Renal cortical epithelial cell (primary cell): ENCODE measurements at places on chromosomes 2 and 18.

DNA sequence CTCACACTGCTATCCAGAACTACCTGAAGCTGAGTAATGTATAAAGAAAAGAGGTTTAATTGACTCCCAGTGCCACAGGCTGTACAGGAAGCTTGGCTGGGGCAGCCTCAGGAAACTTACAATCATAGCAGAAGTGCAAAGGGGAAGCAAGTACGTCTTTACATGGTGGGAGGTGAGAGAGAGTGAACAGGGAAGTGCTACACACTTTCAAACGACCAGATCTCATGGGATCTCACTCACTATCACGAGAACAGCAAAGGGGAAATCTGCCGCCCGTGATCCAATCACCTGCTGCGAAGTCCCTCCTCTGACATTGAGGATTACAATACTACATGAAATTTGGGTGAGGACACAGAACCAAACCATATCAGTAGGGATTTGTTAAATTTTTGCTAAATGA lies 150.4 kb upstream of the NXPH2 start:
- no peak for DNase-seq

DNA sequence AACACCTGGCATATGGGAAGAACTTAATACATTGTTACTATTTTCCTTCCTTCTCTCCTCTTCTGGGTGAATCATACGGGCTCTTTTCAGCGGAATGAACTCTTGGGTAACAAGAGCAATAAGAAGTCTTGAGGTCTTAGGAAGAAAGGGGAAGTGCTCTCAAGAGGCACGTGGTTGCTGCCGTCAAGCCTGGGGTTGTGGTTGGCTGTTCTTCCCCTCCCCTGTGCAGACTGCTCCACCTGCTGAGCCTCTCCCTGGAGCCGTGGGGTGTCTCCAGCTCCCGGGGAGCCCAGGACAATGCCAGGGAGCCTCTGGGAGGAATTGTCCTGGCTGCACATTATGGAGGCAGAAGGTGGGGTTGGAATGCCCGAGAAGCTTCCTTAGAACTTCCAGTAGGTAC lies 19.4 kb downstream of the TOGARAM2 start:
- no peak for DNase-seq

DNA sequence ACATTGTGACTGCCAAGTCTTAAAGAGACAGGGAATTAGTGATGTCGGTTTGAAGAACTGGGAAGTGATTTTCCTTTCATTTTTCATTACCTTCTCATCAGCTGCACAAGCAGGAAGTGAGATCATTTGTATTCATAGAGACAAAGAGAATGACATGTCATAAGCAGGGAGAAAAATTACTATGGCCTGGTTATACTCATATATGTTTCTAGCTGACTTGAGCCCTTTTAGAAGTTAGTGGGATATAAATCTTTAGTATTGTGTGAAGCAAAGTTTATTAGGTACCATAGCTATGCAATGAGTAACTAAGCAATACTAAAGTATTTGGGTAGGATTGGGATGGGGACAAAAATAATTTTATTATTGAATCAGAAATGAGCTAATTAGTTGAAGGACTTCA lies 284.1 kb downstream of the PID1 start:
- no peak for DNase-seq

DNA sequence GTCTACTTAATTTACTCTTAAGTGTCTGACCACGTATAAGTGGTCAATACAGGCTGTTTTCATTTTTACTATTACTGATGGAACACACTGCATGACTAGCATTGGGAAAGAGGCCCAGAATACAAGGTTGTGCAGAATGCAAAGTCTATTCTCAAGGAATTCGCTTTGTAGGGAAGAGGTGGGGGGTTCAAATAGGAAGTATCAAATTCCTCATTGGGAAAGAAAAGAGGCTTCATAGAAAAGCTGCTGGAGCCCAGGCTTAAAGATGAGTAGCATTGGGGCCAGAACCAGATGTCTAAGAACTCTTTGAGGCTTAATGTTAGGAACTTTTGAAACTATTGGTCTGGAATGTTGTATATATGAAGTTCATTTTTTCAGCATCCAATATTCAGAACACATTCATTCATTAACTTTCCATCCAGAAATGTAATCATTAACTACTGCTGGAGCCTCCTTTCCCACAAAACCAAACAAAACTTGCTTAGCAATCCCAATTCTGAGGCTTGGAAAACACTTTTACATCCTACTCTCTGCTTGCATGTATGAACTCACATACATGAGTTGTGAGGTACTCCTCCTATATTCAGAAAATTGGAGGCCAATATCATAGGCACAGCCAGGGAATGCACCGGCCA lies 994 bp upstream of the LRATD1 start:
- peak; percentile 60 for DNase-seq

GRCh38 chr2:88161446-88162244 lies 8.5 kb upstream of the THNSL2 start:
- DNase-seq: no peak

DNA sequence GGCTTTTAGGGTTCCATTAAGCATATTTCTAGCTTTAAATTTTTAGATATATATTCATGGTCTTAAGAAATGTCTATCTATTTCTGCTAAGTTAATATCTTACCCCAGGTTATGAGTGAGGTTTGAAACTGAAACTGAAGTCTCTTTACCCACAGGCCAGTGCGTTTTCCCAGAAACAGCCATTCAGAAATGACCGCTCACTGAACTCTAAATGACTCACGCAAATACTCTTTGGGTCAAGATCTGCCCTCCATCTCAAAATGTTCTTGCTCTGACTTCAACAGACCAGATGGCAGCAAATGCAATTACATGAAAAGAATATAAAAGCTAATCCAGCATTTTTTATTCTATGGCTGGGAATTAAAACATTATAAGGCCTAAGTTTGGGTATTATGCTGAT lies 315.2 kb downstream of the TDRD15 start:
- DNase-seq: peak; percentile 61

GRCh38 chr2:204225671-204226073 lies 289.1 kb downstream of the ICOS start:
- no peak for DNase-seq

DNA sequence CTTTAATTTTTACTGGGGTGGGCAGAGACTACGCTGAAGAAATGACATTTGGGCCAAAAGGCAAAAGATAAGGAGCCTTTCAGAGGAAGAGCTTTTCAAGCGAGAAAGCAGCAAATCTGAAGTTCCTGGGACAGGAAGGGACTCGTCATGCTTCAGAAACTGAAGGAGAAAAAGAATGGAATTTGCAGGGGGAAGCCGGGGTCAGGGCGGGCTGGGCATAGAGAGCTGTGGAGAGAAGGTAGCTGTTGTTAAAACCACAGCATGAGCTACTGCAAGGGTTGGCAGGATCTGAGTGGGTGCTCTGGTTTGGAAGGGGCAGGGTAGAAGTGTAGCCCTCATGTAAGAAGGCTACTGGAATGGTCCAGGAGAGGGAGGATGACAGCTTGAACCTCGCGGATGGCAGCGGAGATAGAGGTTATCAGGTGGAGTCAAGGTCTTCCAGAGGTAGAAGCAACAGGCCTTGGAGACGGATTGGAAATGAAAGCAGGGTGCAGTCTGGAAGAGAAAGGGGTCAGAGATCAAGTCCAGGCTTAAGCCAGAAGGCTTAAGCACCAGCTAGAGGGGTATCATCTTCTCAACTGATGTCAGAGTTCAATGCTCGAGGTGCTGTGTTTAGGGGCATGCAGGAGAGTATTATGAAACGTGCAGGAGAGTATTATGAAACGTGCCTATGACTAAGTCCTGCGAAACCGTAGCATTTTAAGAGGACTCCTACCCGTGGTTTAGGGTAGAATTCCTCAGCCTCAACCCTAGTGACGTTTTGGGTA lies 18.9 kb downstream of the ATP8B1 start:
- peak; percentile 83 for DNase-seq

GRCh38 chr2:176078541-176079284 lies 5.0 kb downstream of the EVX2 start:
- DNase-seq: no peak

DNA sequence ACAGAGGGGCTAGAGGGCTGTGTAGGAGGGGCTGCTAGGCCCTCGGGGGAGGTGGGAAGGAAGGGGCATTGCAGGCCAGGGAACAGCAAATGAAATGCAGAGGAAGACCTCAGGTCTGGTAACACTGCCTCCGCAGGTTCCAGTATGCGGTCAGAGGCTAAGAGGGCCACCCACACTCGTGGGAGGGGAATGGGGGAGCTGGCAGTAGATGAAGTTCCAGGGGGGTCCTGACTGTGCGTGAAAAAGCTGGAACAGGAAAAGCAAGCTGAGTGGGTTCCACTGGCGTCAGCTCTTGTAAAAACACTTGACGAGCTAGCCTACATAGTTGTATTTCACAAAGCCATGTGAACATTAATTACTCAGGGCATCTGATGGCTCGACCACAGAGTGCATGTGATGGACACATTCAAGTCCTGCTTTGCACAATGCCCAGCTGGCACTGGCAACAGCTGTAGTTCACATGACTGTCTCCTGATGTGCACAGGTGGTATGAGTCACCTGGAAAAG lies 29.0 kb upstream of the PTPN4 start:
- DNase-seq: peak; percentile 85

GRCh38 chr2:77484026-77484425 lies 38.1 kb downstream of the LRRTM4 start:
- DNase-seq: peak; percentile 0

DNA sequence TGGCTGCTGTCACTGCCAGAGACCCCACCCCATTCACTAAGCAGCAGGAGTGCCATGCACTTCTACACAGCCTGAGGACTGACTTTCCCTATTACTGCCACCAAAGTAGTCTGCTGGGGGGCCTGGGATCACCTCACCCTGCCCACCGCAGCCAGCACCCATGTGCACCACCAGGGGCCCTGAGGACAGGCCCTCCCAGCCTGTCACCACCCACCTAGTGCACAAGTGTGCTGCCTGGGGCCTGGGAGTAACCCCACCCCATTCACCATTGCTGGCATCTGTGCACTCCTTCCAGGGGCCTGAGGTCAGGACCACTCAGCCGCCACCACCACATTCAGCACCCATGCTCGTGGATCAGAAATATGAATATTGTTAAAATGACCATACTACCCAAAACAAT lies 247.8 kb upstream of the NCKAP5 start:
- no peak for DNase-seq

- no peak for DNase-seq
These were observed 11.6 kb downstream of the AFF3 start for GRCh38 chr2:100130595-100131391.

GRCh38 chr2:221705185-221705877 lies 133.2 kb upstream of the EPHA4 start:
- no peak for DNase-seq

DNA sequence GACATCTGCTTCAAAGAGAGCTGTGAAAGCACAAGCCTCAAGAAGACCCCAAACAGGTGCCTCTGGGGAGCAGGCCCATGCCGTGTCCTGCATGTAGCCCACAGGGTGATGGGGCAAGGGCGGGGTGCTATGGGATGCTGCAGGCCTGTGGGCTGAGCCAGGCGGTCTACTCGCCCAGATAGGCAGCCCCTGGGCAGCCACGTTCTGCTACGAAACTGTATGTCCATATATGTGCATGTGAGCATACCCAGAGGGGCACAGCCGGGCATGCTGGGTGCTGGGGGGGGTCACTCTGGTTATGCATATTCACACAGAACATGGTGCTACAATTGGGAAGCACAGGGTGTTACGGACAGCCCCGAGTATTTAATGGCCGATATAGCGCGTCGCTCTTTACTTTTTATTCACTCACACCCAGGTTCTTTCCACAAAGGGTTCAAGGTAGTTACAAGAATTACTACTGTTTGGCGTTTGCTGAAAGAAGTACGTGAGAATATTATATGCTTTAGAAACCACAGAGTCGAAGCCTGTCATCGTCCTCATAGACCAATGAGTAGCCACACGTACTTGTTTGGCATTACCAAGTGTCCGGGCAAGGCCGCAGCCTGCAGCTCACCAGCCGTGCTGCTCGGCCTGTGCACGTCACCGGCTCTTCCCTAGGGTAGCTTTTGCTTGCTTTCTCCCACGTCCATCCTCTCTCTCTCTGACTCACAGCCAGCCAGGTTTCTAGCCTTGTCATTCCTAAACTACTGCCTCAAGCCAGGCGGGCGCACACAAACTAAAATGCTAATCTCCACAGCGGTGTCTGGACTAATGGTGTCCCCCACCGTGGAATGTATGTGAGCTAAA lies 14.4 kb downstream of the MTERF4 start:
- DNase-seq: no peak

DNA sequence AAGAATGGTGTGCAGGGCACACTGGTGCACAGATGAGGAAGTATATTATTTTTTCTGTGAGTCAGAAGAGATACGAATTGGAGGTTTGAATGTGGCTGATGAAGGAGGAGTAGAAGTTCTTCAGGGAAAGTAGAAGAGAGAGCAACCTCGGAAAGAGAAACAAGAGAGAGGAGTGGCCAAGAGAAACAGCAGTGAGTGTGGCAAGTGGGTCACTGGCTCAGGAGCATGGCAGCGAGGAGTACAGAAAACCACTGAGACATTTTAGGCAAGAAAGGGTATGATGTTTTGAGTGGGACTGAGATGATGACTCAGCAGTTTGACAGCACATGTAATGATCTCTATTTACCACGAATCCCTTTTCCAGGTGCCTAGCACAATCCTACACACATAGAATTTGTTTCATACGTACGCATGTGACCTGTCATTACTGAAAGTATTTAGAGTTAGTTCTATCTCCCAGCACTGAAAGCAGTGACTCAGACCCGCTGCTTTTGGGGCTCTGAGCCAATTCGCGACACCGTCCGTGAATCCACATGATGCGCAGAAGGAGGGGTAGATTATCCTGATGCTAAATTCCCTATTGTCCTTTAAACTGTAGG lies 915.4 kb downstream of the DCDC2C start:
- no peak for DNase-seq

GRCh38 chr2:197229509-197230443 lies 80.8 kb downstream of the ANKRD44 start:
- peak; percentile 11 for DNase-seq

GRCh38 chr2:100704156-100704555 lies 115.8 kb upstream of the NPAS2 start:
- no peak for DNase-seq

DNA sequence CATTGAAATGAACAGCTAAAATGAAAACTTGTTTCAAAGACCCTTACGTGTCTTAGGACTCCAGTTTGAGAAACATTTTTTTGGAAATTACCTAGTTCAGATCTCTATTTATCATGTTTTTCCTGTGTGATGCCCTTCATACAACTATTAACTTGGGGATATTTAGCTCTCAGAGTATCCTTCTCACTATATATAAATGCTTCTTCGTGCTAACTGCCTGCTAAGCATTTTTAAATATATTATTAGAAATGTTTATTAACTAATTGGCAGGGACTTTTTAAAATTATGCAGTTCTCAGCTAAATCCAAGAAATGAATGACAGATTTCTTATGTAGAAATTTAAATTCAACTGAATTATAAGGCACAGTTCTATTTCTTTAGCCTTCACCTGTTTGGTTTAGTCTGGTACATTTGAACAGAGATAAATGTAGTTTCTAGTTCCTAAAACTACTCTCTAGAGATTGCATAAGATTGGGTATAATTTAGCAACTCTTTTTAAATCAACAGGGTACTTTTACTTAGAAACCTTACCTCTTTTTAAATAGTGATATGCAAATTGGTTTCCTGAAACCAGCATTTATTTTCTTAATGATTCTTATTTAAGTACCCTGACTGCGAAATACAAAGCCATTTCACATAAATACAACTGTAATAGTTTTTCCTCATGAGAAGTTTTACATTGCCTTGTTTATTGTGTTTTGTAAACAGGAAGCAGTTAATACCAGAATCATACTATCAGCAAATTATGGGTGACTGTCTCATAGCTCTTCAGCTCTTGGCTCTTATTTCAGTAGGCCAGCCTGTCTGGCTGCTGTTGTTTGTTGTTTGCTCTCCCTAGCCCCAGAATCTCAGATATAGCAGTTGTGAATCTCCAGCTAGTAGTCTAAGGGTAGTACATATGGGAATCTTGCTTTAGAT lies 140.7 kb downstream of the PTRHD1 start:
- DNase-seq: peak; percentile 5
